ENCODE measurements at places on chromosomes 3 and 15.

GRCh38 chr15:44780608-44781007 is 44.3 kb downstream of the TRIM69 start:
- no peak for DNase-seq

GRCh38 chr15:22933641-22934061 is 46.5 kb downstream of the CYFIP1 start:
- DNase-seq: no peak

DNA sequence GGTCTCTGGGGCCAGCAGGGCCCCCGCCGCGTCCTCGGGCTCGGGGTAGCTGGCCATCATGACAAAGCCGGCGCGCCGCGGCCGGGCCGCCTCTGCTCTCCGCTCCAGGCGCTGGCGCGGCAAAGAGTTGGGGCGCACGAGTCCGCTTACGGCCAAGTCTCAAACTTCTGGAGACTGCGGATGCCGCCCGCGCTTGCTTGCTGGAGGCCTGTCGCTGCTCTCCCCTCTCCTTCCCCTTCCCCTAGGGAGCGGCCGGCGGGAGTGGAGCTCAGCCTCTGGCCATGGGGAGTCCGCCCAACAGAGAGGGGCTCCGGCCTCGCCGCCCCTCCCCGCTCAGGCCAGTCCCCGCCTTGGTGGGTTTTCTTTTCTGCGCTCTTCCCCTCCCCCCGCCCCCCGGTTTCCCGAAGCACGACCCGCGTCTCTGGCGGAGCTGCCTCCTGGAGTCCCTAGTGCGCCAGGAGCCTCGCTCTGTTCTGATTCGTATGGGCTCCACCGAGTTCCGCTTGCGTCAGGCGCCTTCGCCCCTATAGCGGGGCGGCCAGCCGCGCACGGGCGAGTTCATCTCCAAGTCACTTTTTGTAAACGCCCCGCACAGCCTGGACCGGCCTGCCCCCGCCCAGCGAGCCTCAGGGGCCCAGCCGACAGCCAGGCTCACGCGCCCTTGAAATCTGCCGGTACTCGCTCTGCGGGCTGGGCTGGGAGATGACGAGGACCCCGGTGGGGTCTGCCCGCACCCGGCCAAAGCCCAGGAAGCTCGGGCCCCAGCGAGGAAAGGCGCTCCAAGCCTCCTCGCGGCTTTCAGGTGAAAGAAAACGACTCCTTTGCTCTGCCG is at the start of the genes FOXL2 and FOXL2NB:
Gene FOXL2, minus strand, starts transcription at position 475 of the 832 bp plus-strand sequence. Its CDS starts 415 bp downstream, at position 60.
Gene FOXL2NB, plus strand, starts transcription at position 555 of the 832 bp plus-strand sequence. Its CDS starts 148 bp downstream, at position 703.
- DNase-seq: peak; percentile 88

- DNase-seq: no peak
Measured at GRCh38 chr15:50113187-50113505, 5.9 kb downstream of the ATP8B4 start.

GRCh38 chr15:96052572-96053030 is 277.9 kb upstream of the NR2F2 start:
- DNase-seq: no peak

- no peak for DNase-seq
Measured at GRCh38 chr15:31974855-31975829, 55.2 kb upstream of the CHRNA7 start.
